ENCODE measurements at places on chromosomes 4 and X.

- no peak for DNase-seq
Measured at GRCh38 chrX:130771648-130772047, 131.4 kb downstream of the ENOX2 start.

GRCh38 chr4:9867751-9868425, 86.5 kb downstream of the DRD5 start:
- no peak for DNase-seq

GRCh38 chr4:13292372-13292771, 191.8 kb downstream of the RAB28 start:
- no peak for DNase-seq

DNA sequence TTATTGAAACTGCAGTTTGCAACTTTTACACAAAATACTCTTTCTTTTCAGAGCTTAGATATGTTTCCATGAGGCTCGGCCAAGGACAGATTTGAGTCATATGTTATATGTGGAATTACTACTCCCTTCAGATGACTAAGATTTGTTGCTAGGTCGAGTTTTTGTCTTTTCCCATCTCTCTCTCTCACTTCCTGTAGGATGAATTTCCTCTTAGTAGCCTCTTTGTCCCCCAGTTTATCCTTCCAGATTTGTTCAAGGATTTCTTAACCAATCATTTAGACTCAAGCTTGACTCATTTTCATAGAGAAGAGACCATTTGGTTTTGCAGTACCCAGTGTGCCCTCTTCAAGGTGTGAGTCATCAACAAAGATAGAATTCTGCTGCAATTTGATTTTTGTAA, 209.2 kb downstream of the GLUD2 start:
- no peak for DNase-seq

DNA sequence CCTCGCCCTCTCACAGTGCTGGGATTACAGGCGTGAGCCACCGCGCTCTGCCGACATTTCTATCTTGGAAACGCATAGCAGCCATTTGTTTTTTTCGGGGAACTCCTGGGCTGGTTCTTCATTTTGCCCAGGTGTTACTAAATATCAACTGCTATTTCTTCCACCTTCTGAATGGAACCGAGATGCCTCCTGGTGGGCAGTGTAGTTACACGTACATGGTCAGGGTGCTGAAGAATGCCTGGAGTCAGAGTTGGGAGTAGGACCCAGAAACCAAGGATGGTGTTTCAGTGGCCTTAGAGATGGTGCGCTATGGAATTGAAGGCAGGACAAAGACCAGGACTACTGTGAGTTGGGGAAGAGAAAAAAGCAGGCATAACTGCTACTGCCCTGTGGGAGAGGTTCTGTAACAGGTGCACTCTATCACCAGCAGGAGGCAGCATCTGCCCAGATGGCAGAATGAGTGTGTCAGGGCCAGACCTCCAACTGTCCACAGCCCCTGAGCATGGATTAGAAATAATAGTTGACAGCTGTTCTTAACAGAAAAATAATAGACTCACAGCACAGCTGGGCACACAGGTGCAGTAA, 81.7 kb downstream of the ZC4H2 start:
- no peak for DNase-seq

GRCh38 chr4:127049526-127049925, 583.2 kb upstream of the INTU start:
- no peak for DNase-seq

GRCh38 chr4:23788460-23788859, 101.4 kb downstream of the PPARGC1A start:
- no peak for DNase-seq

- DNase-seq: no peak
Measured at GRCh38 chrX:17525762-17526555, 151.0 kb downstream of the NHS start.

DNA sequence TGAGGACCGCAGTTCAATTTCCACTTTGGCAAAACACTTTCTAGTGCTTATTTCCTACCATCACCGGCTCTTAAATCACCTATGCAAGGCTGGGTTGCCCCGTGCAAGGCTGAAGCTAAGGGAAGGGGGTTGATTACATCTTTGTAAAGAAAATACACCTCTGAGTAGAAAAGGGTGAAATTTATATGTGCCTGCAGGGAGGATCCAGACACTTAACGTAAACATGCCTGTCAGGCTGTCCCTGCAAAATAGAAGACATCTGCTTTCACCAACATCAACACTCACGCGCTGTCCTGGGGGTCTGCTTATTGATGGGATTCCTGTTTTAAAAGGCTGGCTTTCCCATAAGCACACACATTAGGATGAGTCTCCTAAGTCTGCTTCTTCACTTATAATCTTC, 92.0 kb downstream of the PRKX start:
- DNase-seq: no peak

DNA sequence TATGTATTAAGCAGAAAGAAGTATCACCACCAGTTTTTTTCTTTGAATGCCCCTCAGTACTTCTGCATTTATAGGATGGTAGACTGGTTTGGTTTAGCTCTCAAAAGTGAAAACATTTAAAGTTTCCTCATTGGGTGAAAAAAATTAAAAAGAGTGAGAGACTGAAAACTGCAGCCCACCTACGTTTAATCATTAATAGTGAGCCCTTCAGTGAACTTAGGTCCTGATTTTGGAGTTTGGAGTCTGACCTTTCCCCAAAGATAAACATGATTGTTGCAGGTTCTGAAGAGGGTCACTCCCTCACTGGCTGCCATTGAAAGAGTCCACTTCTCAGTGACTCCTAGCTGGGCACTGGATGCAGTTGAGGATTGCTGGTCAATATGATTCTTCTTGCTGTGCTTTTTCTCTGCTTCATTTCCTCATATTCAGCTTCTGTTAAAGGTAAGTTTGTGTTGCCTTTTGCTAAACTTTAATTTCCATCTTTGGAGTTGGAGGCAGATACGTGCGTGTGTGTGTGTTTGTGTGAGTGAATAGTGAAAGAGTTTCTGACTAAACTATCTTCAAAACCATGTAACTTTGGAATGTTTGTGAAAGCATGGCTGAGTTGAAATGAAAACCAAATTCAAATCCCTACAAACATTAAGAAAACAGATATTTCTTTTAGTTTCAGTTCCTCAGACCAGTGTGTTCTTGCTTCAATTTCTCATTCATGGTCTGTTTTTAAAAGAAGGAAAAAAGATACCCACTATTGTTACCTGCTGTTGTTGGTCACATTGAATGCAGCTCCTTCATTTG, at the start of gene MTTP:
Gene MTTP (plus strand): TSS at position 295 of the 795 bp plus-strand sequence. CDS start 86 bp downstream, at position 381.
- no peak for DNase-seq

GRCh38 chrX:46502848-46503247, 42.4 kb downstream of the ZNF674 start:
- DNase-seq: no peak

DNA sequence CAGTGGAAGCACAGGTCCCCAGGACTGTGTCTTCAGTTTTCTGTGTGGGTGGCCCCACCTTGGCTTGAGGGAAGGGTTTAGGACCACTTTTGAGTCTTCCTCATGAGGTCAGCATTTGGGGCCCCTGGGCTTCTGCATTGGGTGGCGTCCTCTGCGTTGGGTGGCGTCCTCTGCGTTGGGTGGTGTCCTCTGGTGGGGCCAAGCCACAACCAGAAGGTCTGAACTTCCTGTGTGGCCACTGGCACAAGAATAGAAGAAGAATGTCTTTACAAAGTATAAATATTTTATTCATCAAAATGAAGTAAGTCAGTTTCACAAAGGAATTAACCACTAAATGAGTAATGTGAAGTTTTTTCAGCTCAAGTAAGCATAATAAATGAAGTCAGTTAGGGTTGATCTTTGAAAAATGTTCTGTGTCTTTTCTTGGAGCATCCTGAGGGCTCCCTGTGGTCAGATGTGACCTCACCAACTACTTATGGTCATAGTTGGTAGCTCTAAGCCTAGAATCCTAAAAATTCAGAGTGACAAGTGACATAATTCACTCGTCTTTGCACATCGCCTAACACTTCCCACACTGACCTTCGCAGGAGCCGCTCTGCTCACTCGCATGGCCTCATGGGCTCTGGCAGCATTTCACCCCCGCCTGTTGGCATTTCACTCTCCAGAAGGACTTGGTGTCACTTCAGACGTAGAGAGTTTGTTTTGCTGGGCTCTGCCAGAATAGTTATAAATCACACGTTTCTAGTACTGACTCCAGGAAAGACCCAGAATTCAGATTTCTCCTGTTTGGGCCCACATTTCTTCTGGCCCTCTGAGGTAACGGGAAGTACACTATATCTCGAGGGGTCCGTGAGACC, 39.0 kb upstream of the HGFAC start:
- no peak for DNase-seq

DNA sequence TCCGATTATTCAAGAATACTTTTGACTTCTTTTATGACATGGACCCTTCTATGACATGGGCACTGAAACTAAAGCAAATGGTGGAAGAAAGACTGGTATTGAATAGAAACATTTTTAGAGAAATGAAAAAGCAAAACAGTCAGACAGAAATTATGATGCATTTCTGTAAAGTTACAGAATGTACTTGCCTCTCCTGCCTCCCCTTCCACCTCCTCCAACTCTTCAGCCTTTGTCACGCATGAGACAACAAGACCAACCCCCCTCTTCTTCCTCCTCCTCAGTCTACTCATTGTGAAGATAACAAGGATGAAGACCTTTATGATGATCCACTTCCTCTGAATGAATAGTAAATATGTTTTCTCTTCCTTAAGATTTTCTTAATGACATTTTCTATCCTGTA, 46.3 kb upstream of the HUWE1 start:
- no peak for DNase-seq

DNA sequence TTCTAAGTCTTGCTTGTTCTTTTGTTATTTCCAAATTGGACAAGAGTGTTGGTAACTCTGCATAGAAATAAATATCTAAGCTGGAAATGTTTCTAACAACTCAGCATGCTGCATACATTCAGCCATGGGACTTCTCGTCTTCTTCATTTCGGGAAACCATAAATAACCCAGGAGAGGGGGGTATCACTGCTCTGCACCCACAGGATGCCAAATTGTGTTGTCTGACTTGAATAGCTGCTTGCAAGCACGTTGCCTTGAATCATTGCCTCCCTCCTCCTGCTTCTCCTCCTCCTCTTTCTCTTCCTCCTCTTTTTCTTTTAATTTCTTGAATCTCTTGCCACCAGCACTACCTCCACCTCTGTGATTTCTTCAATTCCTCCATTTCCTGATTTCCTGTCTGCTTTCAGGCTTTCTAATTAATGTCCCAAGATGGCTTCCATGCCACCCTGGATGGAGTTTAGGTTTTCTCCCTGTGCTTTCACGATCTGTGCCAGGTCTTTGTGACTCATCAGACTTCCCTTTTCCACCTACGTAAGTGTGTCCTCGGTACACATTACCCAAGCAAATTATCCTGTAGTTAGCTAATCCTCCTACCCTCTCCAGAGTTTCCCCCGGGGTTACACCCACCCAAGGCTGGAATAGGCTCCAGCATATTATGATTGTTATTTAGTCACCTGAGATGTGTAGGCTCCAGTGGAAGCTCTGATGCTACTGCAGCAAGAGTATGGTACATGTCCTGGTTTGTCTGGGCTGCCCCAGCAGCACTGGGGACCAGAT, 122.6 kb upstream of the VCX3B start:
- no peak for DNase-seq

GRCh38 chrX:40437348-40437747, 143.4 kb upstream of the ATP6AP2 start:
- no peak for DNase-seq

GRCh38 chrX:46152756-46153155, 392.5 kb downstream of the ZNF674 start:
- DNase-seq: no peak

DNA sequence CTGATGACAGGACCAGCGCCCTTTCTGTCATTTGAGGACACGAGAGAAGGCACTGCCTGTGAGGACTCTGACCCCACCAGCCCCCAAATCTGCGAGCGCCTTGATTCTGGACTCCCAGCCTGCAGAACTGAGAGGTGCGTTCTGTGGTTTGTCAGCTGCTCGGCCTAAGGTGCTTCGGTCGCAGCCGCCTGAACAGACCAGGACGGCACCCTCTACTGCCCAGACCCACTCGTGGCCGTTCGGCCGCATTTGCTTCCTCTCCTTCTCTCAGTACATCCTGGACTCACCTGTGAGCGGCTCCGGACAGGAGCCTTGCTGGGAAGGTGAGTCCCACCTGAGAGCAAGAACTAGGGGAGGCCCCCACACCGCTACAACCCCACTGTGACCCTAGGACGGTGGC, 8.5 kb downstream of the PCGF3 start:
- DNase-seq: no peak

DNA sequence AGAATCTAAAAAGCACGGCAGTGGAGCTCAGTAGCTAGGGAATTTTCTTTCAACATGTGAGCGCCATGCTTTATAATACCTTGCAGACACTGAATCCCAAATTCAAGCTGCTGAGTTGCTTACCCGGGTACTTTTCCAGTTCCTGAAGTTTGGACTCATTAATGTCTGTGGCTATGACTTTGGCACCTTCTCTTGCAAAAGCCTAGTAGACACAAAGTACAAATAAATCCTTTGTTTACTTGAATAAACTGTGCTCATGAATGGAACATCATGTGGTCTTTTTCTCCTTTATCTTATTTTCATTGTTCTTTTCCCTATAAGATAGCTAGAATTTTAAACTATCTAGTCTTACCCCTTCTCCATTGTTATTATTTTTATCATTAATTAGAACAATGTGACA, 4.6 kb downstream of the BDH2 start:
- no peak for DNase-seq

- no peak for DNase-seq
Measured at GRCh38 chrX:43514820-43515219, 141.3 kb upstream of the MAOA start.

- DNase-seq: no peak
Measured at GRCh38 chrX:150475461-150475860, 93.0 kb upstream of the MTM1 start.

DNA sequence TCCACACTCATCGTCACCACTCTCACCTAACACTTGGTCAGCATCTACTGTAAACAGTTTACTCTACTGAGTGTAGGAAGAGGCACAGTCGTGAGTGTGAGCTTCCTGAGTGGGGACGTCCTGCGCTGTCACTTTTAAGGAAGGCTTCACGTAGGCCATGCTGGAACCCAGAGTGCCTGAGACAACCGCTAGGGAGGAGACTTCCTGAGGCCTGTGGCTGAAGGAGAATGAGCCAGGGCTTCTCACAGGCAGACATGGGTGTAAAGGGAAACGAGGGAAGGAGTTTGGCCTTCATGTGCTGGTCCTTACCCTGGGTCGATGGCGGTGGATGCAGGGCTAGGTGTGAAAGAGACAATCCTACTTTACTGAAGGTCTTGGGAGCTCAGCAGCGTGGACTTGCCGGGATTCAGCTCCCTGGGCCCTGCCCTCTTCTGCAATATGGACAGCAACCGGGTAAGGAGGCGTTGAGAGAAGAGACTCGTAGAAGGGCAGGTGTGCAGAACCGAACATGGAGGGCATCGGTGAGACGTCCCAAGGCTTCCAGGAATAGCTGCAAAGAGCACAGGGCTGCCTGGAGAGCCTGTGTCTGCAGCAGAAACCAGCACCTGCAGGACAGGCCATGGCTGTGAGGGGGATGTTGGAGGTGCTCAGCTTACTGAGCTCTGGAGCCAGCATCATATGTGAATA, 48.7 kb upstream of the TLR3 start:
- DNase-seq: no peak

GRCh38 chr4:176383273-176384077, 63.7 kb downstream of the SPCS3 start:
- no peak for DNase-seq

- DNase-seq: no peak
Measured at GRCh38 chr4:185280608-185281007, 71.2 kb downstream of the SNX25 start.

All from heart left ventricle (tissue), 16 donors.